ENCODE measurements at places on chromosomes 7 and 10.

- DNase-seq, result no peak
Measured at GRCh38 chr7:19215412-19215811, 70.2 kb upstream of the FERD3L start.

GRCh38 chr7:157097056-157097329 lies 41.7 kb upstream of the UBE3C start:
- no peak for DNase-seq

GRCh38 chr10:17024461-17024860 lies 105.2 kb downstream of the CUBN start:
- DNase-seq, result no peak

- DNase-seq, result no peak
Measured at GRCh38 chr10:24292304-24293293, 83.7 kb downstream of the KIAA1217 start.

GRCh38 chr10:36450380-36450779 lies 675.0 kb upstream of the ANKRD30A start:
- no peak for DNase-seq

DNA sequence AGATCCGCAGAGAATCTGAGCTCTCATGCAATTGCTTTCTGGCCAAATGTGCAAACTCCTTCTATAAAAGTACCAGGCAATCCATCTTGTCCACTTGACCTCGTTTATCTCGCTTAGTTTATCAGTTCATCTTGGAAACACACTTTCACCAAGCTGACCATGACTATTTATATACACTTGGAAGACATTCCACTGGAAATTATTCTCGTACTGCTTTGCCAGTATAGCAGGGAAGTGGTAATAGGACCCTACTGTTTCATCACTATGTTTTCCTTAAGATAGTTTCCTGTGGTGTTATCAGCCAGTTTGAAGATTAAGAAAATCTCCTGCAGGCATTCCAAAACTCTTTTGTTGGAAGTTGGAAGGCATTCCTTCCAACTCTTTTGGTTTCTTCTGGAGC lies 115.3 kb upstream of the FAM171A1 start:
- DNase-seq, result no peak

DNA sequence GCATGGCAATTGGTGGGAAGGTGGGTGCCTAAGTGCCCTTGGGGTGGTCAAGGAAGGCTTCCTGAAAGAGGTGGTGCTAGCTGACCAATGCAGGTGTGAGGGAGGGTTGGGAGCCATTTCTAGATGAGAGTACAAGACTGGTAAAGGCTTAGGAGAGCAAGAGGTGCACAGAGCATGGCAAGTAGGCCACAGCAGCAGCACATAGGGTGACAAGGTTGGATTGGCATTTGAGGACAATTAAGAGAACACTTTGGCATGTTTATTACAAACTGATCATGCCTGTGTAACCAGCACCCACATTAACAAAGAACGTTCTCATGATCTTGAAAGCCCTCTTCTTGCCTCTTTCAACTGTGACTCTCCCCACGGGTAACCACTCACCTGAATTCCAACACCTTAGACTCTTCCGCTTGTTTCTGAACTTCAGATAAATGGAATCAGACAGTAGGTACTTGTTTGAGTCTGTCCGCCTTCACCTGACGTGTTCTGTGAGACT lies 107.6 kb downstream of the MYL10 start:
- DNase-seq, result no peak

DNA sequence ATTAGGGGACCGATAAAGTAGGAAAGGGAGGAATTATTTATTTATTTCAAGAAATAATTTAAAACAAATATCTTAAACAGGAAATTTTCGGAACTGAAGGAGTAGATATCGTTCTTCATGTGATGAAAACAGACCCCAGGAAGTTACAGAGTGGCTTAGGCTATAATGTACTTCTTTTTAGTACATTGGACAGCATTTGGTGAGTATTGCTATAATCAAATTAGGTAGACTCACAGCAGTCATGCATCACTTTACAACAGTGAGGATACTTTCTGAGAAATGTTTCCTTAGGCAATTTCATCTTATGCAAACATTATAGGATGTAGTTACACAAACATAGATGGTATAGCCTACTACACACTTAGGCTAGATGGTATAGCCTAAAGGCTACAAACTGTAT lies 33.0 kb downstream of the FAM237B start:
- DNase-seq, result no peak

DNA sequence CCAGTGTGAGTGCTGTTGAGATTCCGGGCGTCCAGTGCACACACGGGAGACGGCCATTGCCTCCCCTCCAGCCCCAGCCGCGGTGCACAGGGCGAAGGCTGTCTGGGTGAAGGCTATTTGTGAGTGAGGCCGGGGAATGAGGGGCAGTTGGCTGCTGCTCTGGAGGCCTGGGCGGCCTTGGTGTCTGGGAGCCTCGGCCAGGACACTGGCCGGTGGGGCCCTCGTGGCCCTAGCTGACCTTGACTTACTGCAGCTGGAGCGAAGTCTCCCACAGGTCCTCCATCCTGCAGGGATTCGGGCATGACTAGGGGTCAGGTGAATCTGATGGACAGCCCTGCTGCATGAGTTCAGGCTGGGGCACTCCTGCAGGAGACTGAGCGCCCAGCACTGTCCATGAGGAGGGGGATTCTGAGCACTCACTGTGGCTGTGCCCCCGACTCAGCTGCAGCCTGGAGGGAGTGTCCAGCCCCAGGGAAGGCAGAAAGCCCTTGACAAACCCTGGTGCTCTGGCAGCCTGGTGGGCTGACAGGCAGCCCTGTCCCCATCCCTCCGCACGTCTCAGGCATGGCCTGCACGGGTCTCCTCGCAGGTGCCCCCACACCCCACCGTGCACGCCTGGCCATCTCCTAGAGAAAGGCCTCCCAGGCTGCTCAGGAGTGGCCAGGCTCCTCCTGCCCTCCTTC lies 52.7 kb upstream of the FAM20C start:
- DNase-seq, result no peak

GRCh38 chr10:49254556-49255318 lies 44.2 kb upstream of the C10orf71 start:
- no peak for DNase-seq

DNA sequence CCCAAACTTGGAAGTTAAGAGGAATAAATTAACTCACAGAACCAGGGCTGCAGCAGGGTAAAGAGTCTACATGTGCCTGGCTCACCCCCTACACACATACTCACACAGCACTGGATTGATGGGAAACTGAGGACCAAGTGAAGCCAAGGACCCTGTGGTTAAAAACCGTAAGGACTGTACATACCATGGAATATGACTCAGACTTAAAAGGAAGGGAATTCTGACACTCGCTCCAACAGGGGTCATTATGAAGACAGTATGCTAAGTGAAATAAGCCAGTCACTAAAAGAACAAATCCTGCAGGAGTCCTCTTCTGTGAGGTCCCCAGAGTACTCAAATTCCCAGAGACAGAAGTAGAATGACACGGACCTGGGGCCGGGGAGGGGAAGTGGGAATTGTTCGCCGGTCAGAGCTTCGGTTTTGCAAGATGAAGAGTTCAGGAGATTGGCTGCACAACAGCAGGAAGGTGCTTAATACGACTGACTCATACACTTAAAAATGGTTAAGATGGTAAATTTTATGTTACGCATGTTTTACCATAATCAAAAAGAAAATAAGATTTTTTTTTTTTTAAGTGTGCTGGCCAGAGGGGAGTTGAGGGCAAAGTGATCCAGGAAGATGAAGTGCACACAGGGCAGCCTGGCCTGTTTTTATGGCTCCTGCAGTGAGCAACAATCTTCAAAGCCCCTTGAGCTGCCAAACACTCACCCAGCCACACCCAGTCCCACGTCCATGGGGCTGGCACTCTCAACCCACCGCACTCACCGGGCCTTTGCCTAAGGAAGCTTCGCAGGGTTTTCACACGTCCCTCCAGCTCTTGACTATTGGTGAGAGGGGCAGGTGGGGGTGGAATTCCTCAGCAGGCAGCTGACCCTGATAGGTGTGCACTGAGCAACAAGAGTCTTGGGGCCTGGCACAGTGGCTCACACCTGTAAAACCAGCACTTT lies 26.4 kb downstream of the DRGX start:
- DNase-seq, result peak; percentile 2

GRCh38 chr7:70595370-70595754 lies 536.6 kb upstream of the GALNT17 start:
- no peak for DNase-seq

GRCh38 chr10:11019724-11020547 lies 2.3 kb downstream of the CELF2 start:
- DNase-seq, result no peak

DNA sequence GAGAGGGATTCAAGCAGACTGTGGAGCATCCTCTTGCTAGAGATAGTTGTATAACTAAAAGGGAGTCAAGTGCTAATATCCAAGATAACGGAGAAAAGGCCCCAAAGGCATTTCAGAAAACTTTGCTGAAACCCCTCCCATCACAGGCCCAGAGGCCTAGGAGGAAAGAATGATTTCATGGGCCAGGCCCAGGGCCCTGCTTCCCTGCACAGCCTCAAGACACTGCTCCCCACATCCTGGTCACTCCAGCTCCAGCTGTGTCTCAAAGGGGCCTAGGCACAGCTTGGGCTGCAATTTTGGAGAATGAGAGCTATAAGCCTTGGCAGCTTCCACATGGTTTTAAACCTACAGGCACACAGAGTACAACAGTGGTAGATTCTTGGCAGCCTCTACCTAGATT lies 85.6 kb downstream of the OR13A1 start:
- DNase-seq, result no peak

GRCh38 chr7:47837826-47838225 lies 110.4 kb downstream of the PKD1L1 start:
- no peak for DNase-seq

DNA sequence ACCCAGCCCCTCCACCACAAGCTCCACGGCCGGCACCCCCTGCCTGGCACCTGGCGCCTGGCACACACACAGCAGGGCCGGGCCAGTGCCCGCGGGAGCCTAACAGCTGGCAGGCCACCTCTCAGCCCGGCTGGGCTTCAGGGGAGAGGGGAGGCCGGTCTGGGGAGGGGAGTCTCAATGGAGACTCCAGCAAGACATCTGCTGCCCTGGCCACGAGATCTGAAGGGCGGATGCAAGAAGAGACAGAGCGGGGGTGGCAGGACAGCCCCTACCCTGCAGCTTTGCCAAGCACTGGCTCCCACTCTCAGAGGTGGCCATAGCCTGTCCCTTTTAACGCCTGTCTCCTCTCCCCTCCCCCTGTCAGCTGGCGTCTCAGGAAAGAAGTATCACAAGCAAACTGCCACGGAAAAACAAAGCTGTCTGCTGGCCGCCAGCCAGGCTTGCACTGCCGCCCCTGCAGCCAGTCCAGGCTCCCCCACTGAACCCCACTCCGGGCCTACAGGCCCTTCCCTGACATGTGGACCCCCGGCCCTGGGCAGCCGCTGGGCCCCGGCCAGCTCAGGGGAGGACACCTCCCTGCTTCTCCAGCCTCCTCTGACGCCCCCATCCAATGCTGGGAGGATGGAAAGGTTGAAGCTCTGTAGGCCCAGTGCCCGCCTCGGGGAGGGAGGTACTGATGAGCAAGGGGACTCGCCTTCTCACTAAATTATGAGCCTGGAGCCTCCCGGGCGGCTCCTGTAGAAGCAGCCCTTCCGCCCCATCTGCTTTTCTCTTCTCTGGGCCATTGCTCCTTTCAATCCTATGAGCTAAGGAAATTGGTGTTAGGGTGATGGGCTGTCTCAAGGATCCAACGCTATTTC lies 178.4 kb downstream of the ARHGAP12 start:
- peak; percentile 62 for DNase-seq

- DNase-seq, result no peak
Measured at GRCh38 chr10:108327706-108328105, 1163.2 kb upstream of the SORCS1 start.

GRCh38 chr10:104336821-104337467 lies 1.3 kb downstream of the ITPRIP start:
- no peak for DNase-seq

GRCh38 chr7:8285155-8285554 lies 23.2 kb upstream of the ICA1 start:
- DNase-seq, result no peak

DNA sequence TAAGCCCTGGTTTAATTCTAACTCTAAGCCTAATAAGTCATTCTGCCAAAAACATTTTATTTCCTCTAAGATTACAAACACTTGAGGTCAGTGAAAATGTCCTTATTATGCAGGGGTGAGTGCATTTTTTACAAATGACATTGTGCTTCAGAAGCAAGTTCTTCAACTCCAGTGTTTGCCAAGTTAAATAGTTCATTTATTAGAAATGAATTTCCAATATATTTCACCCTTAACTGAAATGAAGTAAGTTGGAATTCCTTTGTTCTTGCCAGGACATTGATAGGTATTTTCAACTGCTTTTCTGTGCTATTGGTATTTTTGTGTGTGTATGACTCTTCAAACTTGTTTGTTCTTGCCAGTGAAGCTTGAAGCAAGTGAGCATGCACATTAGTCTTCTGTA lies 89.5 kb upstream of the CCDC6 start:
- no peak for DNase-seq

GRCh38 chr7:27533652-27534081 lies 129.0 kb downstream of the HIBADH start:
- DNase-seq, result no peak

GRCh38 chr7:107934991-107935770 lies 44.2 kb downstream of the DLD start:
- DNase-seq, result no peak

DNA sequence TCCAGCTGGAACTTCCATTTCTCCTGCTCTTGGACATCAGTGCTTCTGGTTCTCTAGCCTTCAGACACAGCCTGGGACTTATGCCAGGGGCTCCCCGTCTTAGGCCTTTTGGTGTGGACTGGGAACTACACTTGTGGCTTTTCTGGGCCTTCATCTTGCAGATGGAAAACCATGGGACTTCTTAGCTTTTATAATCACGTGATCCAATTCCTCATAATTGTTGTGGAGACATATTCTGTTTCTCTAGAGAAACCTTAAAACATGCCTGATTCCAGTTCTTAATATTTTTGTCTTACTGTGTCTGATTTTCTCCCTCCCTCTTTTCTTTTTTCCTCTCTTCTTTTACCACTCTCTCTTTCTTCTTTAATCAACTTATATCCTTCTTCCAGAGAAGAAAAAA lies 224.2 kb upstream of the FOXP2 start:
- no peak for DNase-seq

- DNase-seq, result no peak
Measured at GRCh38 chr7:98785929-98786571, 83.8 kb downstream of the TMEM130 start.

DNA sequence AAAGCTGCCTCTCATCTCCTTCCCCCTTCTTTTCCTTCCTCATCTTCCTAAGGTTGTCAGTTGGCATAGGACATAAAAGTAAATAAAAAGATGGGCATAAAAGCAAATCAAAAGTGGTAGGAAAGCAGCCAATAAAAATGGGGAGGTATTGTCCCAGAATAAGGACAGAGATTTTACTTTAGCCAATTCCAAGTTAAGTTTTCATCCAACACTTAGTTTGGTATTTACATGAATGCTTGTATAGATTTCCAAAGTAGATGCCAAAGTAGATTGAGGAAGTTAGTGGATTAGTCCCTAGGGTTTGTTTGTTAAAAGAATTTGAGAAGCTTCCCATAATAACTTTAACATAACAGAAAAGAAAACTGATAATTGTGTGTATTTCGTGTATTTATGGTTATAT lies 33.7 kb downstream of the HDAC9 start:
- DNase-seq, result no peak

GRCh38 chr10:121854809-121855445 lies 72.9 kb downstream of the ATE1 start:
- DNase-seq, result no peak

- no peak for DNase-seq
Measured at GRCh38 chr7:120404042-120404441, 131.1 kb downstream of the KCND2 start.
